ENCODE measurements at places on chromosomes 7 and 10.

DNA sequence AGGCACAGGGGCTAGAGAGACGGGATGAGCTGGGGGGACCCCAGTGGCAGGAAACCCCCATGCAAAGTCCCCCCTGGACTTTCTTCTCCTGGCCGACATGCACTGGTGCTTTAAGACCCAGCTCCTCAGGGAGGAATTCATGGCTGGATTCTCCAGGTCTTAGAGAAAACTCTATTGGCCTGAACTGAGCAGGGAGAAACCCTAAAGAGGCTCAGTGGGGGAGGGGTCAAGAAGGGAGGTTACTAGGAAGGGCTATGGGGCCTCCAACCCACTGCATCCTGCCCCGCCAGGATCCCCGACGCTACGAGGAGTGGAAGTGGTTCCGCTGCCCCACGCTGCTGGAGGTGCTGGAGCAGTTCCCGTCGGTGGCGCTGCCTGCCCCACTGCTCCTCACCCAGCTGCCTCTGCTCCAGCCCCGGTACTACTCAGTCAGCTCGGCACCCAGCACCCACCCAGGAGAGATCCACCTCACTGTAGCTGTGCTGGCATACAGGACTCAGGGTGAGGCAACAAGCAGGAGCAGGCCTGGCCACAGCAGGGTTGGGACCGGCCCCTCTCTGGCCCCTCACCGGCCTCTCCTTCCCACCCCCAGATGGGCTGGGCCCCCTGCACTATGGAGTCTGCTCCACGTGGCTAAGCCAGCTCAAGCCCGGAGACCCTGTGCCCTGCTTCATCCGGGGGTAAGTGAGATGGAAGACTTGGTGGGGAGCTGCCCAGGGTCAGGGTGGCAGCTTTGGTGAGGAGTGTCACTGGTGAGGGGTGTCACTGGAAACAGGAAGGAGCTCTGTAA is 13.8 kb downstream of the ATG9B start:
- no peak for DNase-seq

- no peak for DNase-seq
Measured at GRCh38 chr10:115295213-115295805, 202.1 kb downstream of the ATRNL1 start.

- DNase-seq, result no peak
Measured at GRCh38 chr10:89373916-89374711, 3.7 kb upstream of the IFIT1B start.

DNA sequence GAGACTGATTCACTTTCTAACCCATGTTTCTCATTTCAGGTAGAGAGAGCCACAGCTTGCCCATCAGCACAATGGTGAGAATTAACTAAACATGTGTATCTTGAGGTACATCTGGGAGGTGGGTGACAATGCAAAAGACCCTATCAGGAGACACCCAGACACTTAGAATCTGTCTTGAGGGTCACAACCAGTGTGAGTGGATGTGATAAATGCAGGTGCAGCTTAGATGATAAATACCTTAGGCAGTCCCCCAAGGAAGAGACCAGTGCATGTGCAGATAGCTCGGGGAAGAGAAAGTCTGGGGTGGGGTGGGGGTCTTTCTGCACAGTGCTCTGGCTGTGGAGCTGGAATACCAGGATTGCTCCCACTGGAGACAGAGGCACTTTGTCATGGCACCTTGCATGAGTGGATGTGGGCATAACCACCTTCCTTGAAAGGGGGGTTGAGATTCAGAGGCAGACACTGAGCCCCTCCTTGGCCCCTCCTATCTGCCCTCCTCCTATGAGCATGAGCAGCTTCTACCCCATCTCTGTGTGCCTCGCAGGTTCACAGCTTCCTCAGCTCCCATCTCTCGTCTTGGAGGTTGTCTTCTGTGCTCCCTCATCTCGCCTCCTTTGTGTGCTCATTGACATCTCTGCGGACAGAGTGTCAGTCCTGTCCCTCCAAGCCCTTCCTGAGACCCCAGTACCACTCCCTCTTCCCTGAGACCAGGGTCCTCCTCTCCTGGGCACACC is 349.8 kb downstream of the TCERG1L start:
- no peak for DNase-seq

GRCh38 chr7:29587195-29587808 is 23.7 kb downstream of the PRR15 start:
- no peak for DNase-seq

GRCh38 chr10:124032087-124032935 is 61.1 kb downstream of the CHST15 start:
- DNase-seq, result no peak

All from activated T-helper 9 cell treated with anti-CD3 and anti-CD28 coated beads, Interleukin-2, amount 50 U/mL, for 16 hours (primary cell).